C1 segment of cervical spinal cord (tissue), 14 donors: ENCODE measurements at places on chromosomes 4 and X.

- DNase-seq: no peak
Measured at GRCh38 chrX:30212172-30212571, 3.2 kb upstream of the MAGEB2 start.

- no peak for DNase-seq
Measured at GRCh38 chr4:143581331-143581946, 67.9 kb downstream of the SMARCA5 start.

DNA sequence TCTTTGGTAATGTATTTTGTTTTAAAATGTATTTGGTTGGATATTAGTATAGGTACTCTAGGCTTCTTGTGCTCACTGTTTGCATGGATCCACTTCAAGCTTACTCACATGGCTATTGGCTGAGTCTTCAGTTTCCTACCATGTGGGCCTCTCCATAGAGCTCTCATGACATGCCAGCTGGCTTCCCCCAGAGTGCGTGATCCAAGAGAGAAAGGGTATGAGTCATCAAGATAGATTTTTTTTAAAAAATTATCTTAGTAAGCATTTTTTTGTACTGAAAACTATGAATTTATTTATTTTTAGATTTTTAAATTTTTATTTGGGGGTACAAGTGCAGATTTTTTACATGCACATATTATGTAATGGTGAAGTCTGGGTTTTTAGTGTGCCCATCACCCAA is 219.1 kb upstream of the AMOT start:
- DNase-seq: no peak

- no peak for DNase-seq
Measured at GRCh38 chr4:122044501-122044900, 92.6 kb upstream of the TRPC3 start.

GRCh38 chrX:115581759-115582615 is 21.0 kb downstream of the PLS3 start:
- DNase-seq: no peak

DNA sequence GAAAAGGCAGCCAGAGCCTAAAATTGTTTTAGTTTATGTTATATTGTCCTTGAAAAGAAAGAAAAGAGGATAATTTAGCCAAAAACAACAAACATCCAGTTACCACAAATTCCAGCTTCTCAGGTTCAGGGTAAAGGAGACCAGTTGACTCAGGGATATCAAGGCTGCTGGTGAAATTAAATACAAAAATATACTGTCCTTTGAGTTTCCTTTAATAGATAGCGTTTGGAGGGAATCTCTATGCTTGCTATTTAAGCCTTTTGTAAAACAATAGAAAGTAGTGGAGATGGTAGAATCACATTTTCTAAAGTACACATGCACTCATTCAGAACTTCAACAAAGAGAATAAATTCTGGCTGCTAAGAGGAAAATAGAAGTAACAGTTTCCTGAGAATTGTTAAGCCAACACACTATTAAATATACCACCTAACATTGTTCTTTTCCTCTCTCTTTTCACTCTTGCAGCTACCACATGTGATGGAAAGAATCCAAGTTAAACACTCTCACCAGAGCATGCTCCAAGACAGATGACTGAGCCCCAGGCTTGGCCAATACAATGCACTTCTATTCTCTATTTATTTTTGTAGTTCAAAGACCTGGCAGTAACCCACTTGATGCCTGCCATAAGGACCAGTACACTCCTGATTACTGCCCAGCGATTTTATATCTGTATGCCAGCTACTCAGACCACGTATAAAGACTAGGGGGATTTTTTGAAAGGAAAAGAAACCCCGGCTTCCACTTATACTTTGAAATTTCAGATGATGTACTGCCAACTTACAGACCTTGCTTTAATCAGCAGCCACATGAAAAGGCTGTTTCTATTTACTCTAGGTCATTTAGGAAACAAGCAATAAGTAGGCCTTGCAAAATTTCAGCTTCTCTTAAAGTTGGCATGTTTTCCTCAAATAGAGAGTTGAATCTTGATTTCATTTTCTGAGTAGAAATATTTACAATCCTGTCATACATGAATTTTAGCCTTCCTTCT is 756.9 kb downstream of the FAT4 start:
- no peak for DNase-seq

DNA sequence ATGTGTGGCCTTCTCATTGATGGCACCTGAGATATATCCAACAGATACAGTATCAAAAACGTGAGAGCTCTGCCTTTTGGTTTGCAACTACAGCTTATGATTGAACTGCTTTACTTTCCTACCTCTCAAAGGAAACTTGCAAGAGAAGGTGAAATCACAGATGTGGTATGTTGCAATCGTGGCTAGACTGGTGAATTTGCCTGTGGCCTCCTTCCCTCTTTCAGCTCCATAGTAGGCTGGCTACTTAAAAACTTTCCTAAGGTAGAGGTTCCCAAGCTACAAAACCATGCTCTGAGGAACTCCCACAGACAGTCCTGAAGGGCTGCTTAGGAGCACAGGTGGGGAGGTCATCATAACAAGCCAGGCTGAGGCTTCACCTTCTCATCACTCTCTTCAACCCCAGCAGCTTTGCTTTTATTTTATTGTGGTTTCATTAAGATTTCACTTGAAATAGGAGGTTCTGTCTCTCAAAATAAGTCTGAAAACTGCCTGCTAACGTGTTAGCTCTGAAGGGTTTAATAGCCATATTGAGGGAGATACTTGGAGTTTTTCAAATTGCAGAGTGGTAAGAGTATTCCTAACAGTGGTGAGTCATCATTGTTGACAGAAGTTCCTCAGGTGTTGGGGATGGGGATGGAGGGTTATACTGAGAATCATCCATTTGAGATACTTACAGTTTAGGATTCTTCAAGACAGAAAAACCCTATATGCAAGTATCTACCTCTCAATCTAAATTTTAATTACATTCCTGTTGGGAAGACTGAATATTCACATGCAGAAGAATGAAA is 93.5 kb upstream of the UCP1 start:
- no peak for DNase-seq

- DNase-seq: no peak
Measured at GRCh38 chrX:11244636-11245035, 48.6 kb upstream of the AMELX start.

GRCh38 chr4:134215620-134216344 is 14.2 kb upstream of the PABPC4L start:
- DNase-seq: no peak

- no peak for DNase-seq
Measured at GRCh38 chr4:42654631-42655268, 2.2 kb downstream of the ATP8A1 start.

DNA sequence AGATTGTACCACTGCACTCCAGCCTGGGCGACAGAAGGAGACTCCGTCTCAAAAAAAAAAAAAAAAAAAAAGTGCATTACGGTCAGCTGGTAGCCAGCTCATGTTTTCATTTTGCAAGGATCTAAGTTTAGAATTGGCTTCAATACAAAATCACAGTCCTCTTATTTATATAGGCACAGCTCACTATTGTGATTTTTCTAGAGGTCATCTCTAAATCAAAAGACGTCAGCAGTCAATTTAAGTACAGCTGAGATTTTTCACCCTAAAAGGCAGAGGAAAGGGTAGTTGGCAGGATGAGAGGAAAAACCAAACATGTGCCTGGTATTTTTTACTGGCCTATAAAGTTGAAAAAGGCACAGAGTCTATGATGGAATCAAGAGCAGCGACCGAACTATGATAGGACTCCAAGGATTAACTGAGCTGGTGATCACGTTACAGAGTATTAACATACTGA is 30.8 kb downstream of the ASB5 start:
- no peak for DNase-seq
